NCI-H446 treated with DMSO at 0.1 percent for 48 hours (cell line): ENCODE measurements at places on chromosomes 3 and 15.
A peak's percentile ranks its signal among the peaks of the same experiment; 100 is the strongest.

GRCh38 chr3:15300323-15301078 is 31.9 kb downstream of the SH3BP5 start:
- DNase-seq, result peak; percentile 26

GRCh38 chr3:17802950-17803349 is 60.5 kb upstream of the TBC1D5 start:
- no peak for DNase-seq

- DNase-seq, result peak; percentile 95
These were observed 58.6 kb downstream of the WWTR1 start for GRCh38 chr3:149599236-149599635.

DNA sequence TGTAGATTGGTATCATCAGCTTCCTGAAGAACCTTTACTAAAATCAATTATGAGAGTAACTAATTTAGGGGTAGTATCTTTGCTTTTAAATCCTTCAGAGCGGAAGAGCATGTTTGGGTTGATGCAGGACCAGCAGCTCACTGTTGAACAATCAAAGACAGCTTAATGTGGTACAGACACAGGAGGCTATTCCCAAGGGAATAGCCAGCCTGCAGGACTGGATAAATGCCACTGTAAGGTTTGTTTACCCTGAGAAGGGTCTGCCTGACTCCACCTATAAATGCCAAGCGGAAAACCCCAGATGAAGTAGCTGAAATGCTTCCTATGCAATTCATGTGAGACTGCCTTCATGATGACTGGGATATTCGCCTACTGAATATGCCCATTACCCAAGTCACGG is 16.0 kb upstream of the STAC start:
- DNase-seq, result no peak

DNA sequence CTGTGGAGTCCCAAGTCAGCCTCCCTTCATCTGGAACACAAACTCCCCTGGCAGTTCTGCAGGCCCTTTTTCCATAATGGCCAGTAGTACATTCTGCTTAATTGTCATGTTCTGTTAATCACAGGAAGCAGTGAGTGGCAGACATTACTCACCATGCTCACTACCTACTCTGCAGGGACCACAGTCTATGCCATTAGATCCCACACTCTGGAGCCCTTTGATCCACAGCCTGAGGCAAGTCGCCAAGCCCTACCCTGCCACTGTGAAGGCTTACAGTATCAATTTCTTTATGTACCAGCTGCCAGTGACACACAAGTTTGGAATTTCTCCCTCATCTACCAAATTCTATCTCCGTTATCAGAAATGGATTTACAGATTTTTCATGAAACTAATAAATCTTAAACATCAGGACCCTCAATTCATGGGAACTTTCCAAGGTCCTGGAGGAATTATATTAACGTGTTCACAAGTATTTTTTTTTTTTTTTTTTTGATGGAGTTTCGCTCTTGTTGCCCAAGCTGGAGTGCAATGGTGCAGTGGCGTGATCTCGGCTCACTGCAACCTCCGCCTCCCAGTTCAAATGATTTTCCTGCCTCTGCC is 20.6 kb upstream of the WWTR1 start:
- DNase-seq, result peak; percentile 35

- DNase-seq, result no peak
These were observed 9.8 kb downstream of the CTXND1 start for GRCh38 chr15:80242132-80242769.

DNA sequence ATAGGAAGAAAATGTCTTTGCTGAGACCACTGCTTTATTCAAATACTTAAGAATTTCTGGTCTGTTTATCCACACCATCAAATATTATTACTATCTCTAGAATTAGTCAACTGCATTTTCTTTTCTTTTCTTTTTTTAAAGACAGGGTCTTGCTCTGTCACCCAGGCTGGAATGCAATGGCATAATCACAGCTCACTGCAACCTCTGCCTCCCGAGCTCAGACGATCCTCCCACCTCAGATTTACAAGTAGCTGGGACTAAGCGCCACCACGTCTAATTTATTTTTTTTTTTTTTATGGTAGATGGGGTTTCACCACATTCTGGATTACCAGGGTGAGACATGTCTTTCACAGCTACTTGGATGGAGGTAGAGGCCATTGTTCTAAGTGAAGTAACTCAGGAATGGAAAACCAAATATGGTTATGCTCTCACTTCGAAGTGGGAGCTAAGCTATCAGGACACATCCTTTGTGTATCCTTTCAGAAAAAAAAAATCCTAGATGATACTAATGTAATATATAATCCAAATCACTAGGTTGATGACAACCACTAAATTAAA is 52.8 kb downstream of the STAG1 start:
- DNase-seq, result no peak

GRCh38 chr3:60932643-60933042 is 318.6 kb downstream of the FHIT start:
- DNase-seq, result no peak

DNA sequence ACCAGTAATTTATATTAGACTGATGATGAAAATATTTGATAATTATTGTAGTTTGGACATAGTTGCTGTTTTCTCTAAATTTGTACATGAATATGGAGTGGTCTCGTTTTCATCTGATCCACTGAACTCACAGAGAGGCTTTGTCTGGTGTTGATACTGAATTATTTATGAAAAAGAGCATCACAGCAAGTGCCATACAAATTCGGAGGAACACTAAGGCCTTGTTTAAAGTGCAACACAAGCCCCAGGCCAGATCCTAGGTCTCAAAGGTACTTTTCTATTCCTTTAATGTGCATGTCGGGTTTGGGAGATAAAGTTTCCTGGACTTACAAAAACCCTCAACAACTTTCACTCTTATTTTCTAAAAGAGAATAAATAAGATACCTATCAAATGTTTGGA is 796.8 kb upstream of the EPHA6 start:
- DNase-seq, result no peak

DNA sequence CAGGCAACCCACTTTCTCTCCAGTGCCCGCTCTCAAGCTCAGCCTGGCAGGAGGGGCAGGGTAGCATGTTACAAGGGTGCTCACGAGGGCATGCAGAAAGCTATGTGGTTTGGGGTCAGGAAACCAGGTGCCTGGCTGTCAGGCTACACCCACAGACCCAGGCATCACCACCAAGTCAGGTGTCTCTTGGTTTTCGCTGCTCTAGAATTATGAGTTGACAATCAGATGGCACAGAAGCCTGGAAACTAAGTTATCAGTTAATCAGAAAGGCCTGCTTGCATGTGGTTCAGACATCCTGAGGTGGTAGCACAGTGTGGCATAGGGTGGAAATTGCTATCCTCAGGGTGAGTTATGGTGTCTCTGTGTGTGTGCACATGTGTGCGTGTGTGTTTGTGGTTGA is 16.2 kb upstream of the CCR9 start:
- no peak for DNase-seq

- no peak for DNase-seq
These were observed 71.7 kb downstream of the DMXL2 start for GRCh38 chr15:51550841-51551240.
